ENCODE measurements at places on chromosomes 11 and 22.

DNA sequence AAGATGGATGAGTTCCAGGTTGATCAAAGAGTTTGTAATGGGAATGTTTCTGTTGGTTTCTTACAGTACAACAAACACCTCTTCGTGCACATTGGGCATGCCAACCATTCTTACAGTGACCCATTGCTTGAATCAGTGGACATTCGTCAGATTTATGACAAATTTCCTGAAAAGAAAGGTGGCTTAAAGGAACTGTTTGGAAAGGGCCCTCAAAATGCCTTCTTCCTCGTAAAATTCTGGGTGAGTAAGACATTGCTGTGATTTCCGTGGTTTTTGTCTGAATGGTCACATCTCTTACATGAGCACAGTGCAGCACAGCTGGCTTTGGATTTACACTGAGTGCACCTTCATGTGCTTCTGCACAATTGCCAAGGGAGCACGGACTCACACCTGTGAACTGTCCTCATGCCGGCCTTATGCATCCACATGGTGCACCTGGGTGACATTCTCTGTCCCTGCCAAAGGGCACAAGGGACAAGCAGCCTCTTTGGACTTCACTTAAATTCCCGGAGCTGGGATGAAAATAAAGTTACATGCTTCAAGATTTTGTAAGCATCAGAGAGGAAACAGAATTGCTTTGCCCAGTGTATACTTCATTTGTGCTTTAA, 107.1 kb upstream of the RASSF10 start:
- no peak for DNase-seq

- no peak for DNase-seq
Observed at GRCh38 chr22:17446698-17447097, 77.4 kb downstream of the CECR2 start.

DNA sequence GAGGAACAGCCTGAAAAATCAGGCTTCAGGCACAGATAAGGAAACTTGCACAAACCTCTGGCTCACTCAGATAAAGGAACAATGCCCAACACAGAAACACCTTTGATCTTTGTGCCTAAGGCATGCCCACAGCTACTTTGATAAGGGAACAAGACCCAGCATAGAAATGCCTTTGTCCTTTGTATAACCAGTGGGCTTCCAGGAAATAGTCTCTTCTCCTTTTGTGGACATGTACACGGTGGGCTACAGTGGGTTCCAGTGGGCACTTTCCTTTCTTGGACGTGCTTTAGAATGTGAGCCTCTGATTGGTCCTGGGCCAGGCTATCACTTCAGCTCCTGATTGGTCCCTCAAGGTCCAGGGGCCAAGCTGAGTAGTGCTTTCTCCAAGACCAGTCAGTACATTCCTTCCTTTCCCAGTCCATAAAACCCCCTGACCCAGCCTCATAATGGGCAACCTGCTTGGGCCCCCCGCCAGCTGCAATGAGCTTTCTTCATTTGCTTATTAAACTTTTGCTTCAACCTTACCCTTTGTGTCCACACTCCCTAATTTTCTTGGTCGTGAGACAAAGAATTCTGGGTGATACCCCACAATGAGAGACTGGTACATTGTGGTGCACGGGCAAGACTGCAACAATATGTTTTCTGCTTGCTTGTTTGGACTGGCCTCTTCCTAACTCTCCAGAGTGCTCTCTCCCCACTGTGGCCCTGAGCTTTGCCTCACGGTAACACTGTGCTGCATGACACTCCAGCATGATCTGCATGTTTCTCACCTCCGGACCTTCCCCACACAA, 1.7 kb upstream of the CABIN1 start:
- DNase-seq = no peak

GRCh38 chr22:37569921-37570660, 9.8 kb downstream of the LGALS2 start:
- no peak for DNase-seq

- DNase-seq = no peak
Observed at GRCh38 chr22:37733625-37734401, 37.0 kb downstream of the TRIOBP start.

DNA sequence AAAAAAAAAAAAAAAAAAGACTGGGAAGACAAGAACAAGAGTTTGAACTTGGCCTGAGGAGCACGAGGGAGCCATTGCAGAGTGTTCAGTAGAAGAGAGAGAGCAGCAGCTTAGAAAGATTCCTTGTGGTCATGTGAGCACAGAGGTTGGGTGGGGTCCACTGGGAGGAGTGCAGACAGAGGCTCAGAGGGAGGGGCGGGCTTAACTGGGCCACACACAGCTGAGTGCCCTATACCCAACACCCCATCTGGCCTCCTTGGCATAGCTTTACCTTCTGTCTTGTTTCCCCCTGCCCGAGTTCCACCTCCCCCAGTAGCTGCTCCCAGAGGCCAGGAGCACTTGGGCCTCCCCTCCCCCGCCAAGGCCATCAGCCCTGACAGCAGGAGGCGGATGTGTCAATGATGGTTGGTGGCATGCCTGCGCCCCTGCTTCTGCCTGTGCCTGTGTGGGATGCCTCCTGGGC, 12.1 kb downstream of the C11orf86 start:
- DNase-seq = no peak

GRCh38 chr11:112610996-112611750, 350.0 kb upstream of the NCAM1 start:
- no peak for DNase-seq

GRCh38 chr11:60625262-60625661, 74.2 kb upstream of the MS4A8 start:
- peak; percentile 45 for DNase-seq

DNA sequence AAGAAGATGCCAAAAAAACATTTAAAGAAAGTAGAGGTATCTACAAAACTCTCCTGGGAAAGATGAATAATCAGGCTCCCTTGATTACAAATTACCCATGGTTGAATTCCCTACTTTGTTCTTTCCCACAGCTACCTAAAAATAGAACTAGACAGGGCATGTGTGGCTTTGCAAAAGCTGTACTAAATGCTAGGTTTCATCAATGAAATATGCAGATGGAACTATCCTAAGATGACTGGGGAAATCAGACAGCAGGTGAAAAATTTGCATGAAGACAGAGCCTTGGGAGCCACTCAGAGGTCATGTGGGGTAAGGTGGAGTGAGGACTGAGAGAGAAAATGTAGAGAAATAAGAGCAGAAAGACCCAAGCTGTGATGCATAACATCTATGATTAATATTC, 14.7 kb downstream of the LAYN start:
- DNase-seq = no peak

DNA sequence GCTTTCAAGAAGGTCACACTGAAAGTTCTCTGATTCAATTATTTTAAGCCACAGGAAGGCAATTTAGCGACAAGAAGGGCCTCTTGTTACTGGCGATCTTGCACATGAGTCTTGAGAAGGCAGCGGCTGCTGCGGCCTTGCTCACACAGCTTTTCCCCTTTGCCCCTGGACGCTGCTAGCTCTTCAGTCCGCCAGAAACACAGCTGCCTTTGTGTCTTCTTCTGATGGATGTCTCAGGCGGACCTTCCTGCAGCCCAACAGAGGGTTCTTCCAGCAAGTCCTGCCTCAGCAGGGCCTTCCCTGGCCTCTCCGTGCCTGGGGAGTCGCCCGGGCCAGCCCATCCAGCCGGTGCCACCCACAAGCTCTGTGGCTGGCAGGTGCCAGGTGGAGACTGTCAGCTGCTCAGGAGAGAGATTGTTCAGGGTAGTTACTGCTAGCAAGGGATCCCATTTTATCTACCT, 59.4 kb downstream of the PKNOX2 start:
- DNase-seq = no peak

GRCh38 chr11:102007567-102008437, 39.4 kb upstream of the CFAP300 start:
- no peak for DNase-seq

- DNase-seq = no peak
Observed at GRCh38 chr11:118882491-118882890, 1.2 kb upstream of the CXCR5 start.

- no peak for DNase-seq
Observed at GRCh38 chr11:27347359-27348339, 15.4 kb downstream of the CCDC34 start.

DNA sequence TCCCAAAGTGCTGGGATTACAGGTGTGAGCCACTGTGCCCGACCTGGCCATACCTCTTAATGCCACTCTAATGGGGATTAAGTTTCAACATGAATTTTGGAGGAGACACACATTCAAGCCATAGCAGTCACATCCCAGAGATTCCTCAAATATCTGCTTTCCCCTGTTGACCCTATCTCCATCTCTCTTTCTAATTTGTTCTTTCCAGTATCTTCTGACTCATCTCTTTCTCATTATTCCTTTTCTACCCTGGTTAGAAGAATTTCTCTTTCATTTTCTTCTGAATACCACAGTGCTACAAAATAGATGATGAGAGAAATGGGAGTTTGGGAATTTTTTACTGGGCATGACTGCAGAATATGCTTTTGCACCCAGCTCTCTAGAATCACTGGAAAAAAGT, 5.1 kb downstream of the OR10V1 start:
- DNase-seq = no peak

GRCh38 chr22:19407649-19408606, 23.6 kb downstream of the HIRA start:
- no peak for DNase-seq

DNA sequence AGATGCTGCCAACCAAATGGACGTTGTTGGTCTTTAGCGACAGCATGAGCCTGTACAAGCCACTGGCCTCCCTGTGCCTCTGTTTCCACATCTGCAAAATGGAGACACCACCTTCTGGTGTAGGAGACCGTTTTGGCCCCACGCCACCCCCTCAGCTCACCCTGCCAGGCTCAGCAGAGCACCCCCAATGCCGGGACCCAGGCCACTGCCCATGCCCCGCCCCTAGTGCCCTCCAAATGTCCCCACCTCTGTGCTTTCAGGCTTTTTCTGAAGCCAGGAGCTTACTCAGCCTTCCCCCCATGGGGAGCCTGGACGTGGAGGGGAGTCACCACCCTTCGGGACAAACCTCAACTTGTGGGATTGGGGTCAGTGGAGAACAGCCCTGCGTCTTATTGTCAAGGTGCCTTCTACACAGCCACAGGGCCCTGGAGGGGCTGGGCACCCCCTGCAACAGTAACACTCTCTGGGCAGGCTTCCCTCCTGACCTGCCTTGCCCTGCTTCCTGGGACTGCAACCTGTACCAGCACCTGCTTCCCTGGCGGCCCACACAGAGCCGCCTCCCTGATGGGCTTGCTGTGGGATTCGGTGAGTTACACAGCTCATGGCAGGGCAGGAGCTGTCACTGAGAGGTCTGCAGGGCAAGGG, 24.6 kb upstream of the RTL6 start:
- DNase-seq = no peak

GRCh38 chr11:12497431-12497830, 120.1 kb downstream of the PARVA start:
- no peak for DNase-seq

DNA sequence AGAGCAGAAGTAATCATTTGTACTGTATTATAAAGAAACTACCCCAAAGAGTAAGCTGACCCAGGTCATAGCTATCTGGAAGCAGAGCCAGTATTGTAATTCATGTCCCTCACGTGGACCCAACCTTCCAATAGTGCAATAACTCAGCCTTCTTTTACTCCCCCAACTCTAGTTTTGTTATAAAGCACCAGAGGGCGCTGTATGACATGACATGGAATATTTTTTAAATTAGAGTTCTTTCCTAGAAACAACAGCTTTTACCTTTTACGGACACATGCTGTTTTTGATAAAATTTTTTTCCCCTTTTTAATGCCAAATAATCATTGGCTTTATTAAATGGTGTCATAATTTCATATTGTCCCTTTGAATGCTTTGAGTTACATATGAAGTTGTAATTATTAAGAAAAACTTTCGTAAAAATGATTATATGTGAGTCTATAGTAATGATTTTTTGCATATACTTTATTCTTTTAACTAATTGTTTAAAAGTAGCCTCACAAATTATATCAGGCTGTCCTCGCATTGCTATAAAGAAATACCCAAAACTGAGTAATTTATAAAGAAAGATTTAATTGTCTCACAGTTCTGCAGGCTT, 76.9 kb downstream of the DKK3 start:
- DNase-seq = no peak

DNA sequence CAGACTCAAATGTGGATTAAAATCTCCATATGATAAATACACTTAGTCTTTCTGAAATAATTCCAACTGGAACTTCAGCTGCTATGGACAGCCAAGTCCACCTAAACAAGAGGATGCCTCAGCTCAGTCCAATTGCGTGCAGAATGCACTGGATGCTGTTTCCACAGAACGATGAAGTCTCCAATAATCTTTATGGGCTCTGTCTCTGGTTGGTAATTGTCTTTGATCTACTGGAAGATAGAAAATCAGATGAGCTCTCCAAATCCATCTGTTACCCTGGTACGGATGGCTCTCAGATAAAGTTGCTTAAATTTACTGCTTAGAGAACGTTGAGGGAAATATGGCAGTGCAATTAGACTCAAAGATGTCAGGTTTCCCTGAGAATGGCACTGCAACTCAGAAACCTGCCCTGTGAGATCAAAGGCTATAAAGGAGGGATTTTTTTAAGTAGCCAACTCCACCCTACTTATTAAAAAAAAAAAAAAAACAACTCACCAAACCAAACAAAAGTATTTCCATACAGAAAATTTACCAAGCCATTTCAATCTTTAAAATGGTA, 859 bp upstream of the BIRC3 start:
- DNase-seq = no peak

- DNase-seq = no peak
Observed at GRCh38 chr11:94272738-94273313, 31.6 kb upstream of the IZUMO1R start.

DNA sequence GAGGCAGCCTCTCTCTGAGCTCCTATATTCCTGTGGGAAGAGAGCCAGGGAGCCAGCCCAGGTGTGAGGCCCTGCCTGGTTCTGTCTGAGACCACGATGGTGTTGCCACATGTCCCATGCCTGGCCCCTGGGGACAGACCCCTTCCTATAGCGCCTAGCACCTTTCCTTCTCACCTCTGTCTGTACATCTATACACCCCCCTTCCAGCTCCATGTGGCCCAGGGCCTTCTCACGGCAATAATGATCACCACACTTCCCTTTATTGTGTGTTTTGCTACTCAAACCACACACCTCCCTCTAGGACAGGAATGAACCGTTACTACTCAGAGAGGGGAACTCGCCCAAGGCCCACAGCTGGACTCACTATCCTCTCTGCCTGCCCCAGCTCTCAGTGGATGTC, 12.8 kb downstream of the CD82 start:
- DNase-seq = no peak

GRCh38 chr11:123507043-123507442, 77.0 kb downstream of the GRAMD1B start:
- DNase-seq = no peak

DNA sequence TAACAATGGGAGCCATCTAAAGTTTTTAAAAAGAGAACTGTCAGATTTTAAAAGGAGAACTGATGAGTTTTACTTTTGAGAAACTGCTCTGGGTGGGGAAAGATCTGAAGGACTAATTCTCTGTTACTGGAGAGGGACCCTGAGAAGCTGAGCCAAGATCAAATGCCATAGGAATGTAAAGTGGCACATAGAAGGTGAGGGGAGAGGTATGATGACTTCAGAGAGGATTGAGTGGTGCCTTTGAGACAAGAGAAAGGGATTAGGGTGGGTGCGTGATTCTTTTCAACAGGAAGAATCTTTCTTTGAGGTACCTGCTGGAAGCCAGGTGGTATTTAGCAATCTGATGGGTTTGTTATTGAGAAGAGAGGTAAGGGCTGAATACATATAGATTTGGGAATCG, 9.0 kb downstream of the CRKL start:
- no peak for DNase-seq

All from iPS DF 6.9 (cell line).